ENCODE measurements at places on chromosomes 5 and 9. TPM values are rescaled to one million over a fixed set of nuclear protein-coding genes. Genes with fewer than 3 reads are reported as not detected.

DNA sequence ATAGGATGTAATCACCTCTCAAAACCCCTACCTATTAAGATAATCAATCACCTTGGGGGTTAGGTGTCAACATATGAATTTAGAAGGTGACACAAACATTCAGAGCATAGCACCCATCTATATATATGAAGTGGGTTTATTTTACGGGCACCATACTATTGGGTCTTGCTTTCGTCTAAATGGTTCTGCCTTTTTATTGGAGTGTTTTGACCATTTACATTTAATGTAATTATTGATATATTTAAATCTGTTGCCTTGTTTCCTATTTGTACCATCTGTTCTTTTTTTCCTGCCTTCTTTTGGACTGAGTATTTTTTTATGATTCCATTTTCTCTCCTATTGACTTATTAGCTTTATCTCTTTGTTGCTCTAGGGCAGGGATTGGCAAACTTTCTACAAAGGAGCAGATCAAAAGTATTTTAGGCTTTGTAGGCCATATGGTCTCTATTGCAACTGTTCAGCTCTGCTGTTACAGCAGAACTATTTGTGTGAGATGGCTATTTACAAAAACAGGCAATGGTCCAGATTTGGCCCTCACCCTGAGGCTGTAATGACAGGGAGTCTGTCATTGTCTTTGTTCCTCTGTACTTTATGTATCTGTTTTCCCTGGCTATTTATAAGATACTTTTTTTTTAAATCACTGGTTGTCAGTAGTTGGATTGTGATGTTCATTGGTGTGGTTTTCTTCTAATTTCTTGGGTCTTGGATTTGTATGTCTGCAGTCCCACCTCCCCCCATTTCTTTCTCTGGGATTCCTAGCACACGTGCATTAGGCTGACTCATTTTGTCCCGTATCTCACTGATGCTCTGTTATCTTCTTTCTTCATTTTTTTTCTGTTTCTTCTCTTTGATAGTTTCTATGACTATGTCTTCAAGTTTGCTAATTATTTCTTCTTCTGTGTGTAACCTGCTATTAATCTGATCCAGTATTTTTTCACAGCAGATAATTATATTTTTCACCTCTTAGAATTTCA, 127.1 kb downstream of the DAB2IP start:
- DNase-seq, result no peak

DNA sequence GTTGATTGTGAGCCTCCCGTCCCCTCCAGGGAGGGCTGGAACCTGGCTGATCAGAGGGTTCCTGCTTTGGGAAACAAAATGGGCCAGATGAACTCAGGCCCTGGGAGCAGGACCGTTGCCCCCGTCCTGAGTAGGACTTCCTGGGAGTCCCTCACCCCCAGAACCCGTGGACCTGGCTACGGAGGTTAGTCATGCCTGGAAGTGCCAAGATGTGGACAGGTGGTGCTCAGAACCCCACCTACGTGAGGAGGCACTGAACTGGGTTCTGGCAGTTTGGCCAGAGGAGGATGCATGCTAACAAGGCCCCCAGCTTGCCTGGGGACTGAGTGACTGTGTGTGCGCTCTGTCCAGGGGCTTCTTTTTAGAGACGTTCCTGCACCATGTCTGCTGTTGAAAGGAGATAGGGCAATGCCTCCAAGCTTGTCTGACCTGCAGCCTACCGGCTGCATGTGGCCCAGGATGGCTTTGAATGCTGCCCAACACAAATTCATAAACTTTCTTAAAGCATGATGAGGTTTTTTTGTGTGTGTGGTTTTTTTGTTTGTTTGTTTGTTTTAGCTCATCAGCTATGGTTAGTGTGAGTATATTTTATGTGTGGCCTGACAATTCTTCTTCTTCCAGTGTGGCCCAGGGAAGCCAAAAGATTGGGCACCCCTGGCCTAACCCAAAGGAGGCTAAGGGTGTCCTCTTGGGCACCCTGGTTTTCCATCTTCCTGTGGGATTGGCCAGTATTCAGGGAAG, 1.8 kb upstream of the DAB2IP start:
- DNase-seq, result no peak

DNA sequence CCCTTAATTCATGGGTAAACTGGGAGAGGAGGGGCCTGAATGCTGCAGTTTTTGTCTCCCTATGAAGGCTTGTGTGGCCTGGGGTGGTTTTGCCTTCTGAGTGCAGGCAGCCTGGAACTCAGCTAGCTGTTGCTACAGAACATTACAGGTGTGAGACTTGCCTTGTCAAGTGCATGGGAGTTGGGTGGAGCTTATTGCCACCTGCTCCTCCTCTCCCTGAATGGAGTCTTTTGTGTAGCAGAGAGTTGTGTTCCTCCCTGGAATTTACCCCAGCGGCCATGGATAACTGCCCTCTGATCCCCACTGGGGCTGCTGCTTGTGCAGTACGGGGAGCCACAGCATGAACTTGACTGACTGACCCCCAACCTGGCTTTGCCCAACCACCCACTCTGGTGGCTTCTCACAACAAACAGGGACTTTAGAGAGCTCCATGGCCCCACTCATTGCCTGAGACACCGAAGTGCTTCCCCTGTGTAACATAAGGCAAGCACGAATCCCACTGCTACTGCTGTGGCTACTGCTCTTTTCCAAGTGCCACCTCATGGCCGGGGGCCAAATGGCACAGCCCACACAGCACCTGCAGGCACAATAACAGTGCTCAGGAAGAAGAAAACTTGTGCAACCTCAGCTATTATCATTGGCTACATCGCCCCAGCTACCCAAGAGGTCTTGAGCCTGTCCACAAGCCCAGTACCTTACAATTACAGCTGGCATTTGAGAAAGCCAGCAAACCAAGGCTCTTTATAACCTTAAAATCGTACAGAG, 942.9 kb downstream of the CDH18 start:
- no peak for DNase-seq

GRCh38 chr9:74946686-74947085, 6.0 kb downstream of the C9orf40 start:
- DNase-seq, result no peak

GRCh38 chr9:136665111-136665703, 2.5 kb downstream of the EGFL7 start:
- DNase-seq, result no peak

- DNase-seq, result no peak
These were observed 59.0 kb downstream of the TLE4 start for GRCh38 chr9:79630521-79631403.

DNA sequence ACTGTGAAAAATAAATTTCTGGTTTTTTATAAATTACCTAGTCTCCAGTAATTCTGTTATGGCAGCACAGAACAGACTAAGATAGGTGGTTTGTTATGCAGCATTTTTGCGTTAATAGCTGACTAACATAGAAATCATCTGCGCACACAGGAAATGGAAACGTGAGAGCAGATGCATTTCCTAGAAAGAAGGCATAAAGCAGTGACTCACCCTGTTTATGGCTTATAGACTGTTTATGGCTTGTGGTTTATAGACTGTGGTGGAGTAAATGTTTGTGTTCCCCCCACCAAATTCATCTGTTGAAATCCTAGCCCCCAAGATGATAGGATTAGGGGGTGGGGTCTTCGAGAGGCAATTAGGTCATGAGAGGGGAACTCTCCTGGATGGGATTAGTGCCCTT, 18.3 kb upstream of the OSMR start:
- DNase-seq, result no peak

DNA sequence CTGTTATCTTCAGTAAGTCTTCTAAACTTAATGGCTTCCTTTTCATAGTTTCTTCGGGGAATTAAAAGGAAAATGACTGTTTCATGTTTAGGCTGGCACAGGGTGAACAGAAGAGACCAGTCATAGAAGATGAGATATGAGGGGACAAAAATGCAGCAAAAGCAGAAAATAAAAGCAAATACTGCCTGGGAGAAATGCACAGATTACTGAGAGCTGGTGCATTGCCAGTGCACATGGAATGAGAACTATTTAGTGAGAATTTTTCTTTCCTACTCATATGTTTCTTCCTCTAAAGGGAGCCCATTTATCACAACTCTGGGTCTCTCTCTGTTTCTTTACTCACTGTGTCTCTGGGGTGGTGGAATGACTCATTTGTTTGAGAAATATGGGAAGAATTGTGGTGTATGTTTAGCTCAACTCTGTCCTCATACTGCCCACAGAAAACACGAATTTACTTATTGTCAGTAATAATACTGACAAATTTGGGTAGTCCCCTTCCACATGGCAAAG, 25.9 kb upstream of the ANKRD55 start:
- DNase-seq, result no peak

DNA sequence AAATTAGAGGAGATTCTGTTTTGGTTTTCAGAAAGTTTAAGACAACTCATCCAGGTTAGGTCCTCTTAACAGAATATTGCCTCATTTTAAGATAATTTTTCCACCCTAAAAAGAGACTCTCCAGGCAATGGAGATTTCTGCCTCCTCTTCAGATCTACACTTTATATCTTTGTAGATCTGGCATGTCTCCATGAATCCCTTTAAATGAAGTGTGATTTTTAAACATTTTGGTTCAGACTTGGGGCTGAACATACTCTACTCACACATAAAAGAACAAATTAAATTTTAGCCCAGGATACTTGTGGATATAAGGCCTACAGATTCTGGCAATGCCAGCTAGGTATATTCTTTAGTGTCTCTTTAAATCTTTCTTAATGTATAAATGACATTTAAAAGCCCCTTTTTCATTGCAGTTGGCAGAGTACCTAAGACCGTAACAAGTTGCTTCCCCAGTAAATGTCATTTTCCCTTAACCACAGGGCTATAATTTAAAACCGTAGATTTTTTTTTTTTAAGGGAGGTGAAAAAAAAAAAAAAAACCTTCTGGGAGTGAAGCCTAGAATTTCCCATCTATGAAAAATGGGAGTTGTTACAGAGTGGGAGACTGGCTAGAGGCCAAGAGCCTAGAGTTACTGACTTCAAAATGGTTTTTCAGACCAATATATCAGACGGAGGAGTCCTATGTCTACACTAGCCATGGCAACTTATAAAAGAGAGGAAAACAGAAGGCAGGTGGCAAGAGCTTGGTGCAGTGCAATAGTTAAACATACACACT, 207.8 kb upstream of the TARS1 start:
- no peak for DNase-seq

DNA sequence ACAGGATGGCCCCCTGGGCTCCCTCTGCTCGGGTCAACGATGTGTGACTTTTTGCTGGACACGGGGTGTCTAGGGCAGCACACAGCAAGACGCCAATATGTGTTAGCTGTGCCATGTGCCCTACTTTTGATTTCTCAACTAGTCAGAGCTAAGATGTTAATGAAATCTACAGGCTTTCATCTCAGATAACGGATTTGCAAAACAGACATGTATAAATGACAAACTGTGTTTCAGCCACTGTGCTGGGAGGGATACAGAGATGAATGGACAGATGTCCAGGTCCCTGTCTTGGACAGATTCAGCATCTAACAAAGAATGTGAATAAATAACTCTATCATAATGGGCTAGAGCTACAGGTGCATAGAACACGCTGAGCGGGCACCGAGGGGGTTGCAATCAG, 160.2 kb upstream of the LHFPL2 start:
- no peak for DNase-seq

DNA sequence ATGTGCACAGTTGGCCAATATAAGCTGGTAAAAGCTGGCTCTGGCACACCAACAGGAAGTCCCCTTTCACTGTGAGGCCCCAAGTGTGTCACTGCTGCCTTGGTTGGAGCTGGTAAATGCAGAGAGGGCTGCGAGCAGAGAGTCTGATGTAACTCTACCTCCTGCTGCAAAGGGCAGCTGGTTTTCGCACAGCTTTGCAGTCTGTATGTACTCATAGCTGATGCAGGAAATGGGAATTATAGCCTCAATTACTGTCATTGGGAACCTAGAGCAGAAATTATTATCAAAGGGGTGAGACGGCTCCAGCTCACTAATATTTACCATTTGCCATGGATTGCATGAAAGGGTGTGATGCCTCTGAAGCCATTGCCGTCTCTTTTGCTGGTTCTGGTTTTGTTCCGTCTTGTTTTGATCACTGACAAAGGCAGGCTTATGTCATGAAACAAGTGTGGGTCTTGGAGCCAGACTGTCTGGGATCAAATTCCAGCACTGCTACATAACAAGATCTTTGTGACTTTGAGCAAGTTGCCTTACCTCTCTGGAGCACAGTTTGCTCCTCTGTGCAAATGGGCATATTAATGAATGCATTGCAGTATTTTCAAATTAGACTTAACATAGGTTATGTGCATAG, 124.3 kb upstream of the SLC25A48 start:
- no peak for DNase-seq

DNA sequence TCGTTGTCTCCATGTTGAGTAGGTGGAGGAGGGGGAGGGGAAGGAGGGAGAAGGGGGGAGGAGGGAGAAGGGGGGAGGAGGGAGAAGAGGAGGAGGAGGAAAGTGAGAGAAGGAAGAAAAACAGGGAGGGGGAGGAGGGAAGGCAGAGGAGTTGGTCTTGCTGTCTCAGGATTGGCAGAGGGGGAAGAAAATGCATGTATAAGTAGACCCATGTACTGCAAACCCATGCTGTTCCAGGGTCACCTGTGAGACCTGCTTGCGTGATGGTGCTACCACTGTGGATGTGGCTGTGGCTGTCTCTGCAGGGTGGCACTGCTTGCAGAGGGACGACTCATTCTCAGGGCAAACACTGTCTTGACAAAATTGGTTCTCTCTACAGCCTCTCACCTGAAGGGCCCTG, 76.3 kb downstream of the PTCH1 start:
- DNase-seq, result no peak

DNA sequence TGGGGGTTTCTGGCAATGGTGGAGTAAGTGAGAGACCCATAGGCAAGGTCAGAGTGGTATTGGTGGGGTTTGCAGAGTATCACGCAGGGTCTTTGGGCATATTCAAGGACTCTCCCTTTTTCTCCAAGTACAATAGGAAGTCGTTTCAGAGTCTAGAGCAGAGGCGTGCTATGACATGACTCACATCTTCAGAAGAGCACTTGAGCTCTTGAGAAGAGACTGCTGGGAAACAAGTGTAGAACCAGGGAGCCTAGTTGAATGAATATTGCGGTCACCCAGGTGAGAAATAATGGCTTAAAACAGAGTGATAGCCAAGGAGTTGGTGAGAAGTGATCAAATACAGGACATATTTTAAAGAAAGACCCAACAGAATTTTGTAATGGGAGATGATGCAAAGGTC, 813.4 kb downstream of the TLE1 start:
- DNase-seq, result no peak

GRCh38 chr5:42721484-42721883, 35.1 kb upstream of the CCDC152 start:
- DNase-seq, result no peak

DNA sequence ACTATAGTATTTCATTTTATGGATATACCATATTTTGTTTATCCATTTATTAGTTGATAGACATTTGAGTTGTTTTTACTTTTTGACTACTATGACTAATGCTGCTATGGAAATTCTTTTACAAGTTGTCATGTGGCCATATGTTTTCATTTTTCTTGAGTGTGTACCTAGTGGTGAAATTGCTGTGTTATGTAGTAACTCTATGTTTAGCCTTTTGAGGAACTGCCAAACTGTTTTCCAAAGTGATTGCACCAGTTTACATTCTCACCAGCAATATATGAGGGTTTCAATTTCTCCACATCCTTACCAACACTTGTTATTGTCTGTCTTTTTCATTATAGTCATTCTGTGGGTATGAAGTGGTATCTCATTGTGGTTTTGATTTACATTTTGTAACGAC, 75.4 kb downstream of the GRIA1 start:
- DNase-seq, result no peak

The SPINK14 gene
- total RNA-seq, result not detected

The SLCO4C1 gene
- total RNA-seq, result 0.82 TPM

The FBXW5 gene
- 62.4 TPM for total RNA-seq

The KCTD16 gene
- total RNA-seq, result 17.5 TPM

The STKLD1 gene
- 1.2 TPM for total RNA-seq

The EMB gene
- 6.5 TPM for total RNA-seq

The CKMT2 gene
- 0.82 TPM for total RNA-seq

The IFNB1 gene
- not detected for total RNA-seq

The GRM6 gene
- under 0.01 TPM for total RNA-seq

The SLC28A3 gene
- total RNA-seq, result not detected

The SHB gene
- 12.2 TPM for total RNA-seq

All from frontal cortex (tissue), 4 donors.